Cerebellar cortex (tissue), 1 donor: ENCODE measurements at places on chromosomes 6 and 20.

GRCh38 chr20:46897328-46897880 is 2.8 kb downstream of the EYA2 start:
- DNase-seq = no peak

GRCh38 chr6:52704060-52704459 is 33.1 kb downstream of the TMEM14A start:
- no peak for DNase-seq

DNA sequence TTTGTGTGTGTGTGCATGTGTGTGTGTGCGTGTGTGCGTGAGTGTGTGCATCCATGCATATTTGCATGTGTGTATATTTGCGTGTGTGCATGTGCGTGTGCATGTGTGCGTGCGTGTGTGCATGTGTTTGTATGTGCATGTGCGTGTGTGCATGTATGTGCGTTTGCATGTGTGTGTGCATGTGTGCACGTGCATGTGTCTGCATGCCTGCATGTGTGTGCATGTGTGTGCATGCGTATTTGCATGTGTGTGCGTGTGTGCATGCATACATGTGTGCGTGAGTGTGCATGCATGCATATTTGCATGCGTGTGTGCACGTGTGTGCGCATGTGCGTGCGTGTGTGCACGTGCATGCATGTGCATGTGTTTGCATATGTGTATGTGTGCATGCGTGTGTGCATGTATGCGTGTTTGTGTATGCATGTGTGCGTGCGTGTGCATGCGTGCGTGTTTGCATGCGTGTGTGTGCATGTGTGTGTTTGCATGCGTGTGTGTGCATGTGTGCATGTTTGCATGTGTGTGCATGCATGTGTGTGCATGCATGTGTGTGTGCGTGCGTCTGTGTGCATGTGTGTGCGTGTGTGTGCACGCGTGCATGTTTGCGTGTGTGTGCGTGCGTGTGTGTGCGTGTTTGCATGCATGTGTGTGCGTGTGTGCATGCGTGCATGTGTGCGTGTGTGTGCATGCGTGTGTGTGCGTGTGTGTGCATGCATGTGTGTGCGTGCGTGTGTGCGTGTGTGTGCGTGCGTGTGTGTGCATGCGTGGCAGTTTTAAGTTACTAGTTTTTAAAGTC is 57.7 kb upstream of the SMOC2 start:
- DNase-seq = no peak

GRCh38 chr6:154766288-154766687 is 33.1 kb downstream of the SCAF8 start:
- peak; percentile 91 for DNase-seq

GRCh38 chr6:54003316-54003715 is 107.9 kb upstream of the MLIP start:
- no peak for DNase-seq

DNA sequence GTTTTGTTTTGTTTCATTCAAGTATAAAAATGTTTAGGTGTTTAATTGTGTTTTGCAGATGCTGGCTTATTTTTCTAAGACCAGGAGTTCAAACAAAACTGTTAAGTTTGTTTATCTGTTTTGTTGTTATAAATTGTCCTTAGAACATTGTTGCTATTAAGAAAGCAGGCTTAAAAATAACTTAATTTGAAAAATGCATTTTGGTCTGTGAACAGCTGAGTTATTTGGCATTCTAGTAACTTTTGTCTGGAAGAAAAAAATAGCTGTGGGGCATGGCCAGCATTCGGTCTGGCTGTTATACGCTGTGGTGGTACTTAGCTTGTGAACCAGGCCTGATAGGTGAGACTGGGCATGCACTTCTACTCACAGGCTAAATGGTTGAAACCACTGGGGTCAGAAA is 37.8 kb downstream of the SLX4IP start:
- DNase-seq = no peak

- DNase-seq = no peak
Measured at GRCh38 chr6:56938649-56939191, 16.2 kb upstream of the BEND6 start.

GRCh38 chr6:156425359-156426020 is 351.7 kb upstream of the ARID1B start:
- DNase-seq = no peak

DNA sequence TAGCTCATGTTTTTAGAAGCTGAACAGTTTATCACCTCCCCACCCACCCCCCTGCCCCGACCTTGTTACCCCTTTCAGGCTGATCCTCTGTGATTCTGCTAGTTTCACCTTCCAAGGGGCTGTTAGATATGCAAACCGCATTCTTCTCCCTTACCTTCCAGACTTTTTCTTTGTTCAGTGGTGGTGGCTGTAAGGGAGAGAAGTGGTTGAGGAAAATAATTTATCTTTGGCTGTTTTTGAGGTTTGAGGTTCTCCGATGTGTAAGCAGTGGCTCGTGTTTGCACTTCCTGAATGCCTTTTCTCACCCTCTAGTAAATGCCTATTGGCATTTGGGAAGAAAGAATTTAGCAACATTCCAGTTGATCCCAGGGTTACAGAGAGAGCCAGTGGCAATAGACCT is 69.4 kb upstream of the KCNG1 start:
- no peak for DNase-seq

GRCh38 chr6:15207923-15208322 is 37.9 kb upstream of the JARID2 start:
- DNase-seq = no peak

GRCh38 chr6:16947375-16948015 is 154.4 kb upstream of the STMND1 start:
- peak; percentile 2 for DNase-seq

GRCh38 chr20:59437601-59438031 is 137.2 kb downstream of the EDN3 start:
- no peak for DNase-seq

- DNase-seq = no peak
Measured at GRCh38 chr20:58037631-58038030, 190.8 kb downstream of the ANKRD60 start.

DNA sequence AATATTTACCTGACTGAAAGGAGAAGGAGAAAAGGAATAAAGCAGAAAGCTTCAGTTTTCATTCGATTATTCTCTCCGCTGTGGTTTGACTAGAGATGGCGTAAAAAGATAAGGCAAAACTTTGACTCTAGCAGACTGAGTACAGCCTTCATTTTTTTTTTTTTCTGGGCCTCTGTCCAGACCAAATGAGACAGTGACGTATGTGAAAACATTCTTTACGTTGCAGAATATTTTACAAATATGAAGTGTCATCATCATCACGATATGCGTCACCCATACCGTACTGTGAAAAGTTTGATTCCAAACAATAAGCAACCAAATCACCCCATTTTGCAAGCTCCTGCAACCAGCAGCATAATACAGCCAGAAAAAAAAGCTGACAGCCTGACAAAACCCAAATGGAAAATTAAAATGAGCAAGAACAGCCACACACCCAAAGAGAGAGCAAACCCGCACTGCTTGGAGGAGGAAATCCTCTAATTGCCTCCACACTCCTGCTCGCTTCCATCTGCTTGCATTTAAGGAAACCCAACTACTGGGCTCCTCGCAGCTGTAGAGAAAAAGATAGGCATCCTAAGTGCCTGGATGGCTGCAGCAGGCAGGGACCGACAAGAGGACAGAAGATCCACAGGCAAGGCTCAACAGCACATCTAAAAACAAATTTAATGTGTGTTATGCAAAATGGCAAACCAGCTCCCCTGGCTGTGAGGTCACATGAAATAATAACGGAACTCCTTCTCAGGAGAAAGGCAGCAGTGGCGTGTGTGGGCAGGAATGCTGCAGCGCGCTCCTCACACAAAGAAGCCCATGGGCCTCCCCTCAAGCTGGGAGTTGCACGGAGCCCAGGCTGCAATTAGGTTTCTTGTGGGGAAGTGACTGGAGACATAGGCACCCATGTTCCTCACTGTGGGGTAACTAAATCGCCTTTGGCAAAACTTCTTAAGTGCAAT is 113.1 kb downstream of the FYN start:
- DNase-seq = no peak
